ENCODE measurements at places on chromosomes 2 and 18.

- no peak for DNase-seq
Observed at GRCh38 chr18:62258616-62259015, 66.5 kb upstream of the TNFRSF11A start.

- DNase-seq: peak; percentile 35
Observed at GRCh38 chr18:55054021-55054990, 95.0 kb upstream of the CCDC68 start.

DNA sequence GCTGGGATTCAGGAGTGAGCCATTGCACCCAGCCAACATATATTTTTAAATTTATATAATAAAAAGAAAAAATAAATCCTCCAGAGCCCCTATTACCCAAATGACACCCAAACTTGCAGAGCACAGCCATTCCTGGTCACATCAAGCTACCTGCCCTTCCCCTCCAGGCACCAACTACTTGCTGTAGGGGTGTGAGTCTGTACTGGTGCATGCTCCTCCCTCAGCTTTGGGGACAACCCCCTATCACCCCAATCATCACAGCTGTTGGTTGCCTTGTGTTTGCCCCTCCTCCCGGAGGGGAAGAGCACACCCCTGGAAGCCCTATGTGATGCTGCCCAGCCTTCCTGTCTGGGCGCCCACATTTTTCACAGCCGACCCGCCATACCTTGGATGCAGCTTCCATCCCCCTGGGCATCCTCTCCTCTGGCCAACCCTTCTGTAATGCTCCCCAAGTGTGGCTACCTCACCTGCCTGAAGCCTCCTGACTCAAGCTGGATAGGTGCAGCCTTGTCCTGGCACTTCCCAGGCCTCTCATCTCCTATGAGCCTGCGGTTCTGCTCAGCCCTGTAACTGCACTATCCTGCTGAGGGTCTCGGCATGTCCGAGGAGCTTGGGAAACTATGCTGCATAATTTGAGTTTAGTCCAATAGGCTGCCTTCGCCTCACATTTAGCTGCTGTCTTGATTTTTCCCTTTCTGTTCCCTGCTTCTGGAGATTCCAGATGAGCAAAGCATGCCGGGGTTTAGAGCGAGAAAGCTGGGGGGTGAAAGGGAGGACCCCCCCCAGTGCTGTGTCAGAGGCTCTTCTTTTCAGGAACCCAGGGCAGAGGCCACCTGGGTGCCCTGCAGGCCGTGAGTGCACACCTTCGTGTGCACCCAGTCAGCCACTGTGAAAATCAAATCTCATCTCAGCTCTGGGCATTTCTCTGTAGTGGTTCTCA is 27.2 kb downstream of the CHST10 start:
- DNase-seq: no peak

- DNase-seq: no peak
Observed at GRCh38 chr2:84805250-84805958, 75.5 kb downstream of the TRABD2A start.

GRCh38 chr2:7954234-7954633 is 727.6 kb upstream of the ID2 start:
- no peak for DNase-seq

DNA sequence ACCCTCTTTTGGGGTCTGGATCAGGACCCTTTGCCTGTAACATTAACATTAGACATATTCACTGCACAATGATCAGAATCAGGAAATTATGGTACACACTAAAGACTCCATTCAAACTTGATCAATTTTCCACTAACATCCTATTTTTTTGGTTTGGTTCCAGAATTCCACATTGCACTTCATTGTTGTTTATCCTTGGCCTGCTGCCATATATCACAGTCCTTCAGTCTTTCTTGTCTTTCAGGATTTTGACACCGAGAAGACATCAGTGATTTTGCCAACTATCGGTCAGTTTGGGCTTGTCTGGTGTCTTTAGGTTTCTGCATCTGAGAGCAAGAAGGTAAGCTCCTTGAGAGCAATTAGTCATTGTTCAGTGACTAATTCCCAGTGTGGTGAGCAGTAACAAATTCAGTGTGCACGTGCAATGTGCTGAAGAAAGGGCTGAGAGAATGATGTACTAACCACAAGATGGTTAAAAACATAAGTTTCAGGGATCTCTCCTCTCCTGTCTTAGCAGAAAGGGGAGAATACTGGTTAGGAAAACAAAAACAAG is 23.5 kb downstream of the MARCHF4 start:
- DNase-seq: no peak

GRCh38 chr2:128357506-128358370 is 39.1 kb upstream of the HS6ST1 start:
- no peak for DNase-seq

DNA sequence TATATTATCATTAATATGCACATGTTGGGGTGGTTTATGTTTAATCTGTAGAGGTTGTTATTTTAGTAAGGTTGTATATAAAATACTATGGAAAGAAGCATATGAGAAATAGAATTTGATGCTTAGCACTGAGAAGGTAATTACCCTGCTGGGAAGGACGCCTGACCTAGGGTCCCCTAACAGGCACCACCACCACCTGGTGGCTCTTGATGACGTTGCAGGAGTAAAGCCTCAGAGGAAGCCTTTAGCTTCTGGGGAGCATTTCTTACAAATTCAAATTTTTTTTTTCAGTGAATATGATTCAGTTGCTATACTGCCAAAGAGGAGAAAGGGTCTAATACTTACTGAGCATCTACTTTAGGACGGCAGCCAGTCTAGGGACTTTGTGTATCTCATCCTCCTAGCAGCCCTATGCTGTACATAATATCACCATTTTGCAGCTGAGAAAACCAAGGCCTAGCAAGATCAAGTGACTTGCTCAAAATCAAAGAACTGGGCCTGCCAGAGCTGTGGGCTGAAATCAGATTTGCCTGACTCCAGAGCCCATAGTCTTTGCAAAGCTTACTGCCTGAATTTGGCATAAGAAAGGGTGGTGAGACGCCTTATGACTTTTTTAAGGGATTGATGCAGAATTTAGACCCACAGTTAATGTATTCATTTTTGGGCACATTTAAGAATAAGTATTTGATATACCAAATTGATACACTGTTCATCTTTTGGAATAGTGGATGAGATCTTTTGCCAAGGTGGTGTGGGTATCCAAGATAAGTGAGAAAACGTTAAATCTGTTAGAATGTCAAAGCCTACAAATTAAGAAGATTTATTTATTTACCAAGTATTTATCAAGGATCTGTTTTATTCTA is 78.8 kb upstream of the GAREM1 start:
- DNase-seq: peak; percentile 12

DNA sequence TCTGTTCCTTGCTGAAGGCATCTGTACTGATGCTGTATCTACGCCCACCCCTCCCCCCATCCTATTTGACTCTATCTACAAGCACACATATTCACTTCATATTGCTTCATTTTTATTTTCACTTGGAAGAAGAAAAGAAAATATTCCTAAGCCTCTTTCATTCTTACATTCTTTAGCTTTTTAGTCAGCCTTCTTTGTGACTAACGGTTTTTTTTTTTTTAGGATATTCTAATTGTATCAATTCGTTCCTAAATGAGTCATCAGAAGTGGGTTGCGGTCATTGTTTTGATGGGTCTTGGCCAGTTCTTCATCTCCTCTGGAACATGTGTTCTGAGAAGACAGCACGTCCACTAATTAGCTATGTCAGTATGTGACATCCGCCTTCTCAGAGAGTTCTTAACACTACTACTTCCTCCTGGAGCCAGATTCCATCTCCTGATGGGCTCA is 88.7 kb downstream of the MYO1B start:
- no peak for DNase-seq

DNA sequence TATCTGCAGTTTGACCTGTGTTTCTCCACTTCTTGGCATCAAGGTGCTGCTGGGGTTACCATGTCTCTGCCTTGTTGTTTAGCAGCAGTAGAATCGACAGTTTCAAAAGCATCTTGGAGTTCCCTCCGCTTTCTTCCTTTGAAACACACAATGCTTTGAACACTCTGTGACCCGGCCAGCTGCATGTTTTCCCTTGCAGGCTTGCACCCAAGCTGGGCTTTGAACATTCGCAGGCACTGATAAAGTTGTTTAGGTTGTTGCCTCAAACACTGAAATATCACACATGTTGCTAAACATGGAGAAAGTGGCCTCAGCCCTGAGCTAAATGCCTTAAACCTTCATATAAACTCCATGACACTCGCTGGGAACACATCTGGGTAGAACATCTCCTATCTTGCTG is 251.7 kb downstream of the TSN start:
- no peak for DNase-seq

DNA sequence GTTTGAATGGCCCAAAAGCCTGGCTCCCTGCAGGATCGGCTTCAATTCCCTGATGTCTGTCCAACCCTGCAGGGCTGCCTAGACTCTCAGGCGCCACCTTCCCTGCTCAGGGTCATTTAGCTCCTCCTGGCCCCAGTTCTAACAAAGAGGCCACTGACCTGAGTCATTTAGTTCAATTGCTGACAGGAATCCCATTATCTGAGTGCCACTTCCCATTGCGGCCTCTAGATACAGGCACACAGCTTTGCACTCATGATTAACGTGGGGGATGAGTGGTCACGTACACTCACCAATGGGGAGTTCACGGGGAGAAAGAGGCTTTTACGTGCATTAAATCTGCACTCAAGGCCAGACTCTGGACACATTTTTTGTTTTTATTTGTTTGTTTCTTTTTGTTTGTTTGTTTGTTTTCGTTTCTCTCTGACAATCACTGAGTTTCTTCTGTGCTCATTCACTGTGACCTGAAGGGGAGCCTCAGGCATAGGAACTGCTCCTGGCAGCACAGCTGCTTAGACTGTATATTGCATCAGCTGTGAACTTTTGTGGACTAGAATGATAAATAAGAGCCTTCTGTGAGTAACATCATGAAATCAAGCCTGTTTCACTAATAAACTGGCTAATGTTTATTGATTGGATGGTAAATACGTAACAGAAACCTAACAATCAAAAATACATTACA is 118.9 kb upstream of the CTNNA2 start:
- no peak for DNase-seq

DNA sequence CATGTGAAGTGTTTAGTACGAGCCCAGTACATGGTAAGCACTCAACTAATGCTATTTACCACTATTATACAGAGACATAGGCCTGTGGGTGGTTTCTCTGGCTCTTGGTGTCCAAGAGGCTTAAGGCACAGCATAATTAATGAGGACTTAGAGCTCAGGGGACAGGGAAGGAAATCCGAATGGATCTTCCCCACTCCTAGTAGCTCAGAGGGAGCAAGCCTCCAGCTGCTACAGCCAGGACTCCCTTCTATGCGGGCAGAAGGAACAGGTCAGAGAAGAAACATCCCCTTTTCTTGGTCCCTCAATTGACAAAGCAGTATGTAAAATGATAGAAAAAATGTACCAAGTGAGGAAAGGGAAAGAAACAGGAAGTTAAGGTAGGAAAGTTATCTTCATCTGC is 261.3 kb upstream of the STON1 start:
- no peak for DNase-seq

GRCh38 chr2:202378001-202378400 is 1.9 kb downstream of the BMPR2 start:
- DNase-seq: no peak

GRCh38 chr2:106944215-106944614 is 58.2 kb upstream of the ST6GAL2 start:
- no peak for DNase-seq

GRCh38 chr18:58044370-58045241 is 580 bp downstream of the NEDD4L start:
- DNase-seq: peak; percentile 36

- no peak for DNase-seq
Observed at GRCh38 chr2:84749442-84749841, 131.4 kb downstream of the TRABD2A start.

DNA sequence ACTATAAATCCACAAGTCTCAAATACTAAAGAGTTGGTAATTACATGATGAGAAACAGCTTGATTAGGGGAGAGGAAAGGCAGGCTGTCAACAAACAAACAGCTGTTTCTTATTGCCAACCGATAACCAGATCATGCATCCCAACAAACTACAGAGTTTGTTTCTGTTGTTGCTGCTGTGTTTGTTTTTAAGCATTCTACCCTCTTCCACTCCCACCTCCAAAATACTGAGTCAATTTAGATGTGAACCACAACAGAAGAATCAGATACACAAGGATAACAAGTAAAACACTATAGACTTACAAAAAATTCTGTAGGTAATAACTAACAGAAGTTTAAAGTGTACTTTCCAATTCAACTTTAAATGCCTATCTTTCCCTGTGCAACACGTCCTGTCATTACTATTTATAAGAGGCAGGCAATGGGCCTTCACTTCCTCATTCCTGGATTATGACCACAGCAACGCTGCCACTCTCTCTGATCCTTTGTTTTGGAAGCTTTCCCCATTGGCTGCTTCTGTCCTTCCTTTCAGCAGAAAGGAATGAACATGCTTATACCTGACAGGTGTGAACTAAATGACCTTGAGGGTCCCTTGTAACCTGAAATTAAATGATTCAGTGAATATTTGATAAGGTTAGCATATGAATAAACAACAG is 152.0 kb downstream of the SRBD1 start:
- DNase-seq: no peak

- no peak for DNase-seq
Observed at GRCh38 chr2:226888971-226889370, 53.1 kb downstream of the RHBDD1 start.

- no peak for DNase-seq
Observed at GRCh38 chr2:1738646-1739302, 5.5 kb downstream of the PXDN start.

GRCh38 chr2:106858810-106859209 is 27.2 kb downstream of the ST6GAL2 start:
- DNase-seq: peak; percentile 19

GRCh38 chr2:240600451-240600961 is 14.0 kb downstream of the CAPN10 start:
- no peak for DNase-seq

GRCh38 chr18:30444544-30444943 is 598.0 kb downstream of the DSC3 start:
- DNase-seq: no peak

- no peak for DNase-seq
Observed at GRCh38 chr2:216012830-216013079, 596 bp downstream of the MREG start.

GRCh38 chr2:96788442-96789244 is 27.4 kb upstream of the CNNM3 start:
- peak; percentile 27 for DNase-seq

DNA sequence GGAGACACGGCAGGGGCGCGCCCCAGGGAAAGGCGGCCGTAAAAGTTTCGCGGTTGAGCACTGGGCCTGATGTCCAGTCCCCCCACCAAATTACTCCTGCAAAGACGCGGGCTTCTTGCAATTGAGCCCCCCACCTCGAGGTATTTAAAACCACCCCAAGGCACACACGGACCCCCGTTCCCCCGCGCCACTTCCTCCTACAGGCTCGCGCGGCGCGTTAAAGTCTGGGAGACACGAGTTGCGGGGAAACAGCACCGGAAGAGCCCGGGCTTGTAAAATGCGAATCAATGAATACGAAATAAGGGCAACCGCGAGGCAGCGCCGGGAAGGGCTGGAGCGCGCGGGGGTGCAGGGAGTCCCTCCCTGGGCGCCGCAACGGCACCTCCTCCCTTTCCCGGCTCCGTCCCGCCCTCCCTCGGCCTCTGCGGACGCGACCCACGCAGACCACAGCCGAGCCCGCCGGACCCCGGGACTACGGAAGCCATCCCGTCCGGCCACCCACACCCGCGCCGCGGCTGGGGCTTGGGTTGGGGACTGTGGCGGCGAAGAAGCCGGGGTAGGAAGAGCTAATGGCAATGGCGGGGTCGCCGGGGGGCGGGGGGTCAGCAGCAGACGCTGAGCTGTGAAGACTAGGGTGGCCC is 918 bp upstream of the NETO1 start:
- DNase-seq: no peak

GRCh38 chr2:63444565-63445288 is 143.6 kb downstream of the WDPCP start:
- DNase-seq: no peak

- no peak for DNase-seq
Observed at GRCh38 chr2:239197146-239197545, 203.7 kb downstream of the HDAC4 start.

Data from NCI-H446 (cell line).